ENCODE measurements at places on chromosomes 1 and 21.

DNA sequence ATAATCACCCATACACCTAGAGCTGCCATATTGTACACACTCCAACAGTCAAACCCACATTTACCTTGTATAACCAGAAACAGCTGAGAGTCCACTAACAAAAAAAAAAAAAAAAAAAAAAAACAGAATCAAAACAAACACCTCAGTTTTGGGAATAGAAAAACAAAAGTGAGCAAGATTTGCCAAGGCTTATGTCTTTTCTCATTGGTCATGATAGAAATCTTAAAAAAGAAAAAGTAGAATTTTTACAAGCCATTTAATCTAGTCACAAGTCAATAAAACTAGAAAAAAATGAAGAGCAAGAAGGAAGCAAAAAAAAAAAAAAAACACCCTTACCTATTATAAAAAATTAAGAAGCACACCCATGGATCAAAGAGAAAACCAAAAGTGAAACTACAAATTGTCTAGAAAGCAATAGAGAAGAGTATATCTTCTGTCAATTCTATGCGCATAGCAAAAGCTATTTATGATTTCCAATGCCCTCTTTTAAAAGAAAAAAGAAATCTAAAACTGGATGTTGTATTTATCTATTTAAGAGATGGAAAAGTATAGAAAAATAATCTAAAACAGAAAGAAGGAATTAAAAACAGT is 113.2 kb upstream of the GALNT2 start:
- no peak for DNase-seq

DNA sequence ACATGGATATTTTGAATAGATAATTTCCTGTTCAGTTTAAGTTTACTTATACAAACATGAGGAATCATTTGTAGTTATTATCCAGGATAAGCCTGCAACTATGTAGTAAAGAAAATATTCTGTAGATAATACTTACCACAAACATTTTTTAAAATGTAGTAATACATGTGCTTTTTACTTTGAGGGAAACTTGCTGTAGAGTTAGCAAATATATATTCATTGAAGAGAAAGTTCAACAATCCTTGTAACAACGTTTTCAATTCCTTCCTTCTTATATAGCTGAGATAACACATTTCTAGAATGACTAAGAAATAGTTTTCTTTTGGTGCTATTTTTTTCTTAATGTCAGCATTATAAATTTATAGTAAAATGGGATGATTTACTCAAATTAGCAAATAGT is 664.6 kb upstream of the ADAMTS5 start:
- DNase-seq: no peak

- no peak for DNase-seq
These were observed 1.7 kb downstream of the PLEKHM2 start for GRCh38 chr1:15685820-15686219.

- no peak for DNase-seq
These were observed 25.2 kb downstream of the CLDN14 start for GRCh38 chr21:36454706-36455105.

- no peak for DNase-seq
These were observed 1017.9 kb downstream of the ADGRL2 start for GRCh38 chr1:82818586-82818985.

GRCh38 chr1:30955448-30956015 is 47.0 kb upstream of the SDC3 start:
- DNase-seq: no peak

DNA sequence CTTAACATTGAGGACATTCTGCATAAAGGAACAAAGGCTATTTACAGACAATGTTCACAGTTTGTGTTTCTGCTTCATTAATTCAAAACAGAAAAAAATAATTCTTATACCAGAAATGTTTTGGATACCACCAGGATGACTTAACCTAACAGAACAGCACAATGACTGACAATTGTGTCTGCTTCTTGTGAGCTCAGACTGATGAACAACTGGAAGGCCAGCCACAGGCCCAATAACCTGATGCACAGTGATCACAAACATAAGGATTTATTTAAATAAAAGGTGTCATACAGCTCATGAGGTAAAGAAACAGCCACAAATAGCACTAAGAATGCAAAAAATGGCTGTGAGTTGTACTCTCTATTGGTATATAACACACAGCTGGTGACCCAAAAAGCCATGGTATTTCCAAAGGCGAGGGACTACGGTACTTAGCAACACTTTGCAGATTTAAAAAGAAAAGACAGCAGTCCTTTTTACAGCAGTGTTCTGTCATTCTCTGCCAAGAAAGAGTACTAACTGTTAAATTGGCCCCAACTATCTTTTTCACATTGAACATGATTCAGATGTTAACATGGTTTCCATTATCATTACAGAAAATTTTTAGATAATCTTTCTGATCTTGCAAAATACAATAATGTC is 32.1 kb upstream of the DDAH1 start:
- DNase-seq: no peak

- no peak for DNase-seq
These were observed 155.2 kb downstream of the DMRTA2 start for GRCh38 chr1:50268049-50268448.
